ENCODE measurements at places on chromosomes 5 and 9.

DNA sequence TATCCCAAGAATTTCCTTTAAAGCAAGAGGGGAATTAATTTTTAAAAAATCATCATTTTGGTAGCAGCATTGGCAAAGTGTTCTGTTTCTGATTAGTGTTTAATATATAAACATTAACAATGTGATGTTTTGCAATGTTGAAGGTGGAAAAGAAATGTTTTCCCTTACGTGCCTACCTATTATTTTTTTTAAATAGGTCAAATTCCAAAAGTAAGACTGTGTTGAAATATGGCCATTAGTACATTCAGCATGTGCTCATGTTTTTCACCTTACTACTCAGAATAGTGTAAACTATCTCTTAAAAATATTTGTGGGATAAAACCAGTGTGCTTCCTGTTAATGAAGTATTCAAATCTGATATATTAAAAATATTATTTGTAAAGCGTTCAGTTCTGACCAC, 3.3 kb downstream of the DOCK8 start:
- DNase-seq, result no peak

DNA sequence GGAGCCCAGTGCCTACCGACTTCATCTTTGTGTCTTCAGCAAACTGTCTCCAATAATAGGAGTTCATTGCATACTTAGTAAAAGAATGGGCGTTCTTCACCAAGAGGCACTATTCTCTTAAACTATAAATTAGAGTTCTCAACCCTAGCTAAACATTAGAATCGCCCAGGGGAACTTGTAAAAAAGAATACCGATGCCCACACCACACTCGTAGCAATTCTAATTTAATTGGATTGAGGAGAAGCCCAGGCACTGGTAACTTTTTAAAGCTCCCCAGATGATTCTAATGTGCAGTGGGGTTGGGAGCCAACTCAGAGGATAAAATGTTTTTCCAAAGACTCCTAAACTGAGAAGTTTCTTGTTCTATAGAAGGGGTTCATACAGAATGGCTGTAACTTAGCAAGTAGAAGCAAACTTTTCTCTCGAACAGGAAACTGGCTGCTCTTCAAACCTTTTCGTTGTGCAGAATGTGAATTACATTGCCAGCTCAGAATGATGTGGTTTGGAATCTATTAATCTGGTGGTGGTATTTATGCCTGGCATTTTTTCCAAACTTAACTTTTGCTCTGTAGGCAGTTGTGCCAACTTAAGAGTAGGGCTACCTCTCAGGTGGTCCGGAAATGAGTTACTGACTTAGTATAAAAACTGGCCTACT, 26.4 kb upstream of the NFIB start:
- no peak for DNase-seq

DNA sequence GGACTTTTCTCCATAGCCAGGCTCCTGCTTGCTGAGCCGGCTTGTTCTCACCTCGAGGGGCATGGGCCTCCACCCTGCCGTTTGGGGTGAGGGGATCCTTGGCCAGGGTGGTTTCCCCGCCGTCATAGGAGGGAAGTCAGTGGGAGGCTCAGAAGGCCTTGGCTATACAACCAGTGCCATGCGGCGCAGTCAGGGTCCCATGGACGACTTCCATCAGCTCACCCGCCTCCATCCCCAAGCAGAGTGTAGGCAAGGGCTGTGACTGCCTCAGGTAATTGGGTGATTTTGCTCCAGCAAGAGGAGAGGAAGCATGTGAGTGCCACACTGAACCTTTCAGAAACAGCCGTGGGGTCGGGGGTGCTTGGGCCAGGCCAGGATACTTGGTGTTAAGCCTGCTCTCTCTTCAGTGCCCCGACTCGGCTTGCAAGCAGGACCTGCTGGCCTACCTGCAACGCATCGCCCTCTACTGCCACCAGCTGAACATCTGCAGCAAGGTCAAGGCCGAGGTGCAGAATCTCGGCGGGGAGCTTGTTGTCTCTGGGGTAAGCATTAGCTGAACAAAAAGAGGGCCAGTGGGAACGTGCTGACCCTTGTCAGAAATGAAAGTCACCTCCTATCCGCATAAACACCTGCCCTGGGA, 57.2 kb upstream of the LRRTM2 start:
- DNase-seq, result no peak

DNA sequence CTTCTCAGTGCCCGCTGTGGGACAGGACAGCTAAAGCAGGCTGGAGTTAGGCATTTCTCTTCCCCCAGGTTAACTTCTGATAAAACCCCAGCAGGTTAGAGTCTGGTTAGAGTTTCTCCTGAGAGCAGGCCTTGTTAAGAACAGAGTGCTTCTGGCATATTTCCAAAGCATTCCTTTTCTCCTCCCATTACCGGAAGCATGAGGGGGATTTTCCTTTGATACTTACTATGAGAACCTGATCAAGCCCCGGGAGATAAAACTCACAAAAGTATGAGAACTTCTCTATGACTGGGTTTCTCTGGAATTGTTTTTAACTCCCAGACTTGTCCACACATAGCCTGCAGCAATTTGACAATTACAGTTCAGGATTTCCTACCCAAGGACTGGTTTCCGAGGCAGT, 77.4 kb upstream of the MAST4 start:
- DNase-seq, result no peak

- no peak for DNase-seq
These were observed 158.4 kb downstream of the CPLANE1 start for GRCh38 chr5:37090781-37091180.

DNA sequence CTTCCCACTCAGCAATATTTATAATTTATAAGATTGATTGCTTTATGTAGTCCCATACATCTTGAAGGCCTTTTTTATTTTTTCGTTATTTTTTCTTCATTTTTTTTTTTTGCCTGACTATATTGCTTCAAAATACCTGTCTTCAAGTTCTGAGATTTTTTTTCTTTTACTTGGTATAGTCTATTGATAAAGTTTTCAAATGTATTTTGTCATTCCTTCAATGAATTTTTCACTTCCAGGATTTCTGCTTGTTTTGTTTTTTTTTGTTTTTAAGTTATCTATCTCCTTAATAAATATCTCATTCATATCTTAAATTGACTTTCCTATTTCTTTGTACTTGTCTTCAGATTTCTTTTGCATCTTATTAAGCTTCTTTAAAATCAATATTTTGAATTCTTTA, 905.6 kb upstream of the CDH6 start:
- DNase-seq, result no peak

DNA sequence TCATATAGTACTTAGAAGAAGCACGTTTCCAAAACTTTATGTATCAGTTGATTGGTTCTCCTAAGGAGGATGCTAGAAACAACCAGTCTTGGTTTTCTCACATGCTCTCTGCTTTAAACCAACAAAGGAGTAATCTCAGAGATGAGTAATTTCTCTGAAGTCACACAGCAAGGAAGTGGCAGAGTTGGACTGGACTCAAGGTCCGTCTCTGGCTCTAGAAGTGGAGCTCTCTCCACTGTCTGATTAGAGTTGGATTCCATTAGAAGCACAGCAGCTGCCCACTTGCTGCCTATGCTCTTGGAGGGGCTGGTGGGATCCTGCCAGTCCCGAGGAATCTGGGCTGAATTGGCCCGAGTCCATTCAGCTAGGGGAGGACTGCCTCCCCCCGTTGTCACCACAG, 21.0 kb downstream of the RALGPS1 start:
- DNase-seq, result no peak

- no peak for DNase-seq
These were observed 163.4 kb upstream of the MAP1B start for GRCh38 chr5:71943874-71944273.

GRCh38 chr5:91352831-91353695, 30.1 kb downstream of the ARRDC3 start:
- DNase-seq, result no peak

DNA sequence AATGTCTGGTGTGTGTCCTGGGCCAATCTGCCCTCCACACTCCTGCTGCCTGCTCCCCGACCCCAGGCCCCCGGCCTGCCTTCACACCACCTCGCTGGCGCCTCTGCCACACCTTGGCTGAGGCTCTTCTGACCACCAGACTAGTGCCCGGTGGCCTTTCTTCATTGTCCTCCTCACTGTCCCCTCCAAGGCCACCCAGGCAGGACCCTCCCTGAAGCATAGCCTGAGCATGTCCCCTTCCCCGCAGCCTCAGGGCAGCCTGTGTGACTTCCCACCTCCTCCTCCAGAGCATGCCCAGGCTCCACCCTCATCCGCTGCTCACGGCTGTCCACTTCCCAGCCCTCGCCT, 154.6 kb downstream of the OLFM1 start:
- no peak for DNase-seq

GRCh38 chr9:99116003-99116411, 11.1 kb downstream of the TGFBR1 start:
- DNase-seq, result no peak

- DNase-seq, result no peak
These were observed 131.5 kb upstream of the SV2C start for GRCh38 chr5:75951716-75952115.

DNA sequence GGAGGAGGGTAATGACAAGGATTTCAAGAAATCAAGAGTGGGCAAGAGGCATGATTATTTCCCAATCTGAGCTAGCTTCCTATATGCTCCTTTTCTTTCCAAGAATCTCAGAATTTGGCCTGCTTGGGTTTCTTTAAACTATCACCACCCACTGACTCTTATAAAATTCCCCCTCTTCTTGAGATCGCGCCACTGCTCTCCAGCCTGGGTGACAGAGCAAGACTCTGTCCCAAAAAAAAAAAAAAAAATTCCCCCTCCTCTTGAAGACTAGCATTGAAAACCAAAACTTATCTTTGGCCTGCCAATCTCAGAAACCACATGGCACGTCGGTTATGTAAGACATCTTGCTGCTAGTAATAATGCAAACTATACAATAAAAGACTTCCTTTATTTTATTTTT, 3.4 kb upstream of the DMXL1 start:
- DNase-seq, result no peak
